ENCODE measurements at places on chromosomes 7 and 10.

GRCh38 chr7:100407285-100408180 is 21.0 kb downstream of the ZCWPW1 start:
- DNase-seq: no peak

- DNase-seq: no peak
Observed at GRCh38 chr10:58275908-58276307, 6.9 kb downstream of the CISD1 start.

DNA sequence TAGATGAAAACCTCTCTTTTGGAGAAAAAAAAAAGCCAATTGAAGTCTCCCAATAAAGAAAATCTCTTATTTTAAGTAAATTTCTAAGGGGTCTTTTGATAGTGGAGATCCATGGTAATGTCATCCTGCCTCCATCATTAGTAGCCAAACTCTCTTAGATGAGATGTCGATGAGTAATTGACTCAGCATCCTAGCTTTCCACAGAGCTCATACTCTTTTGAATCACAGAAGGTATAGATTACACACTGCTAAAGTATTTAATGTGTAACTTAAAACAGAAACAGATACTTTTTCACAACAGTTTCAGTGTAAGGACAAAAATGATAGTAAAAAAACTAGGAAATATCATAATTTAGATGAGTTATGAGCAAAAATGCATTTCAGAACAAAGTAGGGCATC is 19.4 kb downstream of the MAGI2 start:
- DNase-seq: no peak

DNA sequence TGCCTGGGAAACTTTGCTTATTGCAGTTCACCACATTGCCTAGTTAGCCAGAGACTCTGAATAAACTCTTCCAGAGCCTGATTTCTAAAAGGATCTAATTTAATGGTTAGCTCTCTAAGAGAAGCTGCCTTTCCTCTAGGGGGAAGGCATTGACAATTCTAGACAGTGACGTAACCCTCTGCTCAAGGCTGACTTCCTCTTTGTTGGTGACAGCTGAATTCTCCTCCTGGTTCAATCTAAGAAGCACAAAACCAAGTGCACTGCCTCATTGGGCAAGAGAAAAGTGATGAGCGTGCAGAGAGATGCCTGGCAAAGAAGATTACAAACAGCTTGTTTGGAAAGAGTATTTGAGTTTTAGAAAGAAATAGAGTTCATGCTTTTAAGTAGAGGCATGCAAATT is 102.7 kb downstream of the MACC1 start:
- DNase-seq: peak; percentile 35

DNA sequence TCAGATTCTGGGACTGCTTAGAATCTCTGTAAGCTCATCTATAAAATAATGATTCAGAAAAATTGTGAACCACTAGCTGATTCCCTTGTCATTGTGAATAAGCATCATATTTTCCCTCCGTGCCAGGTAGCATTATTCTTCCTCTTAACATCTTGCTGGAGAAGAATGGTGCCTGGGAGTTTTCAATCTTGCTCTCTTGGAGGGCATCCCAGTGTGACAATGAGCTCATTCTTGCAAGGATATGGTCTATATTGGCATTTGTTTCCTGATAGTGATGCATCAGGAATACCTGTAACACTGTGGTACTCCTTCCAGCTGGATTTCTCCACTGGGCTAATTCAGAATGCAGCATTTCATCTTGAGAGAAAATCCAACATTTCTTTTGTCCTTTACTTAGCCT is 126.4 kb upstream of the ITGB1 start:
- DNase-seq: no peak

DNA sequence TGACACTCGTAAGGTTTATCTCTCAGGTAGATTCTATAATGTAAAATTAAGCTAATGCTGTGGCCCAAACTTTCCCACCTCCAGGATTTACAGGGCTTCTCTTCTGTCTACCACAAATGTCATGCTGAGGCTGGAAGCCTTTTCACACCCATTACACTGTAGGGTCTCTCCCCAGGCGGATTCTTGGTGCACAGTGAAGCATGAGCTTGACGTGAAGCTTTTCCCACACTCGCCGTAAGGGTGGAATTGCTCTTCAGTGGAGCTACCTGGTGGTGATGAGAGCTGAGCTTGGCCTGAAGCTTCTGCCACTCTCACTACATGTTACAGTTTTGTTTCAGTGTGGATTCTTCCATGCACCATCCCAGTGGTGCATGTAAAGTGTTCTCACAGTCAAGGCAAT is 11.4 kb downstream of the FAM200A start:
- DNase-seq: no peak

DNA sequence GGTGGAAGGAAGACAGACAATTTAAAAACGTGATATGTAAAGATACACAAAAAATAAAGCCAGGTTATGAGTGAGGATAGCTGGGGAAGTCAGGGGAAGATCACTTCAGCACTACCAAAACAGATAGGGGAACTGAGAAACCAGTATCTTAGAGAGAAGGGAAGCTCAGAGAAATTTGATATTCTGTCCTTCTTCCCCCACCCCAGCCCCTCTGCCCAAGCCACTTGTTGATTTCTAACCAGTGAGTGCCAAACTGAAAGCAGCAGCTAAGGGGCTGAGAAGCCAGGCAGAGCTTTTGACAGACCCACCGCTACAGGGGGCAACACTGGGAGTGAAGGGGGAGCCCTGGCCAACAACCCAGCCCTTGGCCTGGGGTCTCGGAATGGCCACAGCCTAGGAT is 9.1 kb upstream of the SLC29A3 start:
- DNase-seq: no peak

GRCh38 chr10:21172542-21172929 is 275.4 kb upstream of the NEBL start:
- no peak for DNase-seq

DNA sequence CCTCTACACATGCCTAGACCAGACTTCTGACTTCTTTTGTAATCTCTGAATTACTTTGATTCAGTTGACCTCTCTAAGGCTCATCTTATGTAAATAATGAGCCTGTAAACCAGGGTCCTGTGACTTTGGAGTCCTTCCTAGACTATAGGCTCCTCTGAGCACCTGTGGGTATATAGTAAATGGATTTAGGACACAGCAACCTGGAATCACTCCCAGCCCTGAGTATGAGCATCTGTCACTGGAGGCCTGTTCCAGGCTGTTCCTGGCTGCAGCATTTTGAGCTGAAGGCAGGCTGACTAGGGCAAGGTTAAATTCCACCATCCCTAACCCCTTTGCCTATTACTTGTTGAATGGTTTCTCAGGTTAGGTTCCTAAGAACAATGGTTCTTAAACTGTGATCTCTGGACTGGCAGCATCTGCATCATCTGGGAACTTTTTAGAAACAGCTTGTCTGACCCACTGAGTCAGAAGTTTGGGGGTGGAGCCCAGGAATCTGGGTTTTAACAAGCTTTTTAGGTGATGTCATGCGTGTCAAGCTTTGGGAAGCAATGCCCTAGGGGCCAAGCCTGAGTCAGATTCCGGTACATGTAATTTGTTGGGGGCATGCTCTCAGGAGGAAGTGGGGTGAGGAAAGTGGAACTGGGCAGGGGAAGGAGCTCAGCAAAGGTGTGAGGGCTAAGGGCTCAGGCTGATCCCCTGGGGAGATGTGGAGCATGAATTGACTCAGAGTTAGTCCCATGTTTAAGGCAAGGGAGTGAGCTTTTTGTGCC is 28.2 kb downstream of the MINDY4 start:
- DNase-seq: peak; percentile 79

- DNase-seq: no peak
Observed at GRCh38 chr7:80218723-80219122, 84.1 kb downstream of the GNAI1 start.

DNA sequence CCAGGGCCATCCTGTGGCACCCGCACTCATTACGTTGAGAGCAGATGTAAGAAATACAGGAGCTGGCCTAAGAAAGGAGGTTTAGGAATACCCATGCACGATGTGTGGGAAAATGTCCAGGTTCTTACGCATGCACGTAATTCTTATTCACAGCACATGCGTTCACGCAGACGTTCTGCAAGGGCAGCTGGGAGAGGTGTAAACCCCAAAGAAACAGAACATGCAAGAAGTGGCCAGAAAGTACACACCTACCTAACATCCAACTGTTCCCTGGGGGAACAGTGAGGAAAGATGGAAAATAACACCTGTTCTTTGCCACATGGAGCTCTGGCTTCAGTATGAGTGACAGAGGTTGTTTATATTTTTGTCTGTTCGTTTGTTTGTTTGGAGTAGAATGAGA is 285.6 kb downstream of the PRPF18 start:
- DNase-seq: no peak

- no peak for DNase-seq
Observed at GRCh38 chr7:154310114-154310513, 257.9 kb downstream of the DPP6 start.

- DNase-seq: no peak
Observed at GRCh38 chr7:116742641-116743040, 70.6 kb downstream of the MET start.

DNA sequence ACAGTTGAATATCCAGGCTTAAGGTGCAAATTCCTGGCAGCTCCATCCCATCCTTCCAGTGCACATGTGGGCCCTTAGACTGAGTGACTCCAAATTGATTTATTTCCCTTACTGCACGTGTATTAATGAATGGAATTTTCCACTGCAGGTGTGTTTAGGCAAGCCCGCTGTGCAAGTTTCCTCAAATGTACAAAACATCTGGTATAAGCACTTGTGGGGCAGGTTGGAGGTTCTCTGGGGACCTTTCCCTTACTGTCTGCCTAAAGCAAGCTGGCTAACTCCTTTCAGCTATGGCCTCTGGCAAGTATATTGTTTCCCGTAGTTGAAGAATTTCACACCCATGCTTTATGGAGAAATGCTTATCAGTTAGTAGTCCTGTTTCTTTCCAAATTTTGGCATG is 25.3 kb upstream of the GIMAP6 start:
- no peak for DNase-seq

DNA sequence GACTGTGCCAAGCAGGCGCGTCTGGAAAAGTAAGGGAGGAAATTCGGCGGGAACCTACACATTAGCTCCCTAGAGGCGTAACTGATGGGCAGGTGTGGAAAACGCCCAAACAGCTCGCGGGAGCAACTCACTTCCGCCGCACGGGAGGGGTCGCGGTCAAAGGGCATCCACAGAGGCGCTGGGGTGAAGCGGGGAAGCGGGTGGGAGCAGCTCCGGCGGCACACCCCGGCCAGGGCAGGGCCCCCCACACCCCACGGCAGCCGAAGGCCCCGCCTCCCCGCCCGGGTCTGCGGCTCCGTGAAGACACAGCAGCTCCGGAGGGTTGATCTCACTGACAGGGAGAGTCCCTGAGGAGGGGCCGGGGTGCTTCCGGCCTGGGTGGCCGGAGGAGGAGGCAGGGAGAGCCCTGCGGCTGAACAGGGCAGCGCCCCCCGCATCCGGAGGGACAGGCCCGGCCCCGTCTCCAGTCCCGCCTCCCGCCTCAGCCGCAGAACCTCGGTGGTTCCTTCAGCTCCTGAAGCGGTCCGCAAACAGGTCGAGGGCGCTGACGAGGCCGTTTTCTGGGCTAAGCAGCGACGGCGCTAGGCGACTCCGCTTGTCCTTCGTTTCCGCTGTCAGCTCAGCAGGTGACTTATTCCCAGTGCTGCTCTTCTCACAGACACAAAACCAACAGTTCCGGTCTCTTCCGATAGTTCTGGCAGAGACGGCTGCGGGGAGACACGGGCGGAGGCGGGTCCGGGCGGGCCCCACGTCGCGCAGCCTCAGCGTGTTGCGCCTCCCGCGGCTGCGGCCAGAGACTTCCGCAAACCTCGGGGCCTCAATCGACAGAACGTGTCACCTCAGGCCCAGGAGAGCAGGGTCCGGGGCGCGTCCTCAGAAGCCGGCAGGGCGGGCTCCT is 276.1 kb downstream of the DNAJB6 start:
- peak; percentile 56 for DNase-seq

GRCh38 chr10:50501924-50502452 is 121.8 kb downstream of the SGMS1 start:
- DNase-seq: no peak

- no peak for DNase-seq
Observed at GRCh38 chr7:5870311-5870710, 10.3 kb upstream of the OCM start.

- no peak for DNase-seq
Observed at GRCh38 chr7:20794676-20795075, 8.0 kb upstream of the SP8 start.

DNA sequence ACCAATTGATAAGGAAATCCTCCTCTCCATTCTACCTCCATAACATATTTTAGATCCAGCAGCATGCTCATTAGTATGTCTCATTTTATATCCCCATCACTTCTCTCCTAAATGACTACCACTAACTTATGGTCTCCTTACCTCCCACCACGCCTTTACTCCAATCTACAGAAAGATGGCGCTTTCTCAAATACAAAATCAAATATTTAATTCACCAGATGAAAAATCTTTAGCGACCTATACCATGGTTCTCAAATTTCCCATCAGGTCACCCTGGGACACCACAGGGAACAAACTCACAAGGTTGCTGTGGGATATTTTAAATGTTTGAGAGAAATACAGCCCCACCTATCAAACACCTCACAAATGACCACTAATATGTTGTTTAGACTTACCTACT is 27.0 kb upstream of the EBLN1 start:
- DNase-seq: no peak

- DNase-seq: no peak
Observed at GRCh38 chr10:94630017-94630688, 53.4 kb upstream of the CYP2C18 start.

- no peak for DNase-seq
Observed at GRCh38 chr10:68876246-68877138, 24.6 kb upstream of the DDX50 start.

- DNase-seq: no peak
Observed at GRCh38 chr7:42253316-42253715, 16.3 kb upstream of the GLI3 start.

- no peak for DNase-seq
Observed at GRCh38 chr10:112087953-112088456, 95.6 kb downstream of the GPAM start.

GRCh38 chr7:75619636-75620035 is 119.1 kb downstream of the HIP1 start:
- no peak for DNase-seq

- no peak for DNase-seq
Observed at GRCh38 chr10:26468700-26469099, 30.6 kb downstream of the APBB1IP start.

DNA sequence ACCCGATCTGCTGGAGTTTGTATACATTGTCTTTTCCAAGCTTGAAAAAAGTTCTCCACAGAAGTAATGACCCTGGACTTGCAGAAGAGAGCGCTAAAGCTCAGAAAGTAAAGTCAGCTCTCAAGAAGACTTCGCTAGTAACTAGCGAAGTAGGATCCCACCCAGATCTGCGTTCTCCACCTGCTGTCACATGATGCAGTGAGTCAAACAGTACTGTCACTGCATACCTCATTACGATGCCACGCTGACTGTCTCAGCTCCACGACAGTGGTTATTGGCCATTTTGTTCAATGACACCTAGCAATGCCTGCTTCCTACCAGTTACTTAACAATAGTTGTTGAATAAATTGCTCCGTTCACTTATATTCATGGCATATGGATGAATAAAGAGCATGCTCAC is 29.7 kb upstream of the SEC61G start:
- DNase-seq: no peak

GRCh38 chr10:133334503-133335245 is 2.0 kb downstream of the CALY start:
- DNase-seq: no peak
